ENCODE measurements at places on chromosomes 16 and 17.

DNA sequence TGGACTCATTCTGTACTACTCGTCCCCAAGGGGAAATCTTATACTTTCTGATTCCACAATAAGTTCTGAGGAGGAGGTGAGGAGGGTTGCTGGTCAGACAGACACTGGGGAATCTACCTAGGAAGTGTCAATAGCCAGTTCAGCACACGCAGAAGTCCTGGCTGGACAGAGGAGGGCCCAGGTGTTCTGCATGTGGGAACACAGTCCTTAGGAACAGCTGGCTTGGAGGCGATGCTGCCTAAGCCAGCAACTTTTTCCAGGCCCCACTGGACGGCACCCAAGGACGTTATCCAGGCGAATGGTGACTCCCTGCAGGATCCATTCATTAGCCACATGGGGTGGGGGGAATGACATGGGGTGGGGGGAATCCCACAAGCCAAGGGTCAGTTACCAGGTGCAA, 29.9 kb upstream of the WFIKKN2 start:
- DNase-seq, result no peak

GRCh38 chr16:55048745-55049144, 118.1 kb downstream of the IRX5 start:
- no peak for DNase-seq

- DNase-seq, result no peak
Measured at GRCh38 chr16:47008612-47009011, 35.1 kb upstream of the DNAJA2 start.

DNA sequence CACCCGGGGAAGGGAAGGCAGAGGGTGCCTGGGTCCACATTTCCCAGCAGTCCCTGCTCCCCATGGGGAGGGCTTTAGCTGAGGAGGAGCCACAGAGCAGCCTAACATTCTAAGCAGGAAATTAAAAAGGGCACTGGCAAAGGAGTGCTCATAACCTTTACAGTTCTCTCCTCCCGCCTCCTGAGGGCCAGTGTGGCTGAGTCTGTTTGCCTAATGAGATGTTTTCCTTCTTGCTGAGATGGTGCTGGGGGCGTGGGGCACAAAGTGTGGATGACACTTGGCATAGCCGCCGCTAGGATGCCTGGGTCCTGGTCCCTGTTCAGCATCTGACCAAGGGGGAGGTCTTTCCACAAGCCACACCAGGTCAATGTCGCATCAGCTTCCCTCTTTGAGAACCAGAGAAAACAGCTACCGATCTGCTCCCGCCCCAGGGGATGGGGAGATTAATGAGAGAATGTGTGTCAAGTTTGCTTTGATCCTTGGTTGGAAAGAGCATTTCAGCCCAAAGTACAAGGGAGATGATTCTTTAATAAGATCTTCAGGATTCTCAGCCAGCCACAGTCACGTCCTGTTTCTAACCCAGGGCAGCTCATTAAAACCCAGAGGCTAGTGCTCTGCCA, 5.8 kb downstream of the KIF18B start:
- no peak for DNase-seq

- DNase-seq, result peak; percentile 19
Measured at GRCh38 chr17:19269106-19269505, 31.9 kb downstream of the EPN2 start.

GRCh38 chr16:84847564-84848355, 28.0 kb downstream of the CRISPLD2 start:
- DNase-seq, result no peak

DNA sequence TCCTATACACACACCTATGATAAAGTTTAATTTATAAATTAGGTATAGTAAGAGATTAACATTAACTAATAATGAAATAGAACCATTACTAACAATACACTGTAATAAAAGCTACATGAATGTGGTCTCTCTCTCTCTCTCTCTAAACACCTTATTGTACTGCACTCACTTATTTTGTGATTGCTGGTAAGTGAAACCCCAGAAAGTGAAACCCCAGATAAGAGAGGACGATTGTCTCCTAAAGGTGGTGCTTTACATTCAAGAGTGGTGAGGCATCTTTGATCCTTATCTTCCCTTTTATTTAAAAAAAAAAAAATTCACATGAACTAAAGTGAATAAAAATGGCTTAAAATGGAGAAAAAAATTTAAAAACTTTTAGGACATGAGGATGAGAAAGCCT, 80.1 kb upstream of the TRAP1 start:
- DNase-seq, result no peak

- DNase-seq, result no peak
Measured at GRCh38 chr16:75380870-75381269, 52.4 kb downstream of the CFDP1 start.

GRCh38 chr17:964876-965275, 14.7 kb downstream of the NXN start:
- no peak for DNase-seq
